ENCODE measurements at places on chromosomes 3 and 15.
A peak's percentile ranks its signal among the peaks of the same experiment; 100 is the strongest.

DNA sequence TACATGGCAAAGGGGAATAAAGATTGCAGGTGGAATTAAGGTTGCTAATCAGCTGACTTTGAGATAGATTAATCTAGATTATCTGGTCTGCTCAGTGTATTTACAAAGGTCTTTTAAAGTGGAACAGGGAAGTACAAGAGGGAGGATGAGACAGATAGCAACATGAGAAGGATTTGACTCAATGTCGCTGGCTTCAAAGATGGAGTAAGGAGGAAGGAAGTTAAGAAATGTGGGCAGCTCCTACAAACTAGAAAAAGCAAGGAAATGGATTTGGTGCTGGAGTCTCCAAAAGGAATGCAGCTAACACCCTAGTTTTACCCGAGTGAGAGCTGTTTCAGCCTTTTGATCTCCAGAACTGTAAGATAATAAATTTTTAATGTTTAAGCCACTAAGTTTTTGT lies 180.7 kb upstream of the TTC14 start:
- DNase-seq, result no peak

GRCh38 chr3:184229394-184230080 lies at the start of gene VWA5B2:
TSS of gene VWA5B2 (plus strand) at chr3:184229585. CDS start at chr3:184230529, 944 bp downstream.
- DNase-seq, result peak; percentile 43

- DNase-seq, result no peak
Observed at GRCh38 chr3:187385296-187385695, 17.1 kb downstream of the RTP4 start.

GRCh38 chr3:13014755-13015285 lies 58.4 kb downstream of the IQSEC1 start:
- DNase-seq, result no peak

DNA sequence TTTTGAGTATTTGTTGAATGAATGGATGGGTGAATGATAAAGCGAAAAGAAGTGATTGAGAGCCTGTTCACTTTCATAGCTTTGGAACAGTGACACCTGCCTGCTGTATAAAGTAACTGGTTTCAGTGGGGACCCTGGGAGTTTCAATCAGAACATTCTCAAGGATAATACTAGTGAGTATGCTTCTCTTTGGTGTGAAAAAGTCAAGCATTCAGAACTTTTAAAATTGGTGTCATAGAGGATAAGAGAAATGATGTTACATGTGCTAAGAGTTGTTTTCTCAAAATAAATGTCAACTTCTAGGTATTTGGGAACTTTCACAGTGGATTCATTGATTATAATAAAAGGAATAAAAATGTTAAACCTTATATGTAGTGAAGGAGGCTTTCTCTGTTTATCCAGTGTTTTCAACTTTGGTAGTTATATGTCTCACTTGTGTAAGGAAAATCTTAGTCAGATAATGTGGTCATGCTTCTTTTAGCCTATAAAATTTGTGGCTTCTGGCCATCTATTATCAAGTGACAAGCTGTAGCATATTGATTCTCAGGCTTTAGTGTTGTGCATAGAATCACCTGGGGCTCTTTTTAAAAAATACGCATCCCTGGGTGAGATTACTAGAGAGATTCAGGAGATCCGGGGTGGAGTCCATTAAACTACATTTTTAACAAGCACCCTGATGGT lies 11.9 kb downstream of the LRCH3 start:
- no peak for DNase-seq

GRCh38 chr3:197680955-197681521 lies 55.7 kb downstream of the RUBCN start:
- DNase-seq, result no peak

All from activated CD4-positive, alpha-beta T cell treated with anti-CD3 and anti-CD28 coated beads, Interleukin-2, amount 50 U/mL, for 24 hours (primary cell).